Naive B cell (primary cell): ENCODE measurements at places on chromosomes 7 and 10.

- no peak for DNase-seq
Observed at GRCh38 chr7:22730921-22731654, 4.1 kb downstream of the IL6 start.

- no peak for DNase-seq
Observed at GRCh38 chr7:11104578-11104977, 130.9 kb downstream of the PHF14 start.

DNA sequence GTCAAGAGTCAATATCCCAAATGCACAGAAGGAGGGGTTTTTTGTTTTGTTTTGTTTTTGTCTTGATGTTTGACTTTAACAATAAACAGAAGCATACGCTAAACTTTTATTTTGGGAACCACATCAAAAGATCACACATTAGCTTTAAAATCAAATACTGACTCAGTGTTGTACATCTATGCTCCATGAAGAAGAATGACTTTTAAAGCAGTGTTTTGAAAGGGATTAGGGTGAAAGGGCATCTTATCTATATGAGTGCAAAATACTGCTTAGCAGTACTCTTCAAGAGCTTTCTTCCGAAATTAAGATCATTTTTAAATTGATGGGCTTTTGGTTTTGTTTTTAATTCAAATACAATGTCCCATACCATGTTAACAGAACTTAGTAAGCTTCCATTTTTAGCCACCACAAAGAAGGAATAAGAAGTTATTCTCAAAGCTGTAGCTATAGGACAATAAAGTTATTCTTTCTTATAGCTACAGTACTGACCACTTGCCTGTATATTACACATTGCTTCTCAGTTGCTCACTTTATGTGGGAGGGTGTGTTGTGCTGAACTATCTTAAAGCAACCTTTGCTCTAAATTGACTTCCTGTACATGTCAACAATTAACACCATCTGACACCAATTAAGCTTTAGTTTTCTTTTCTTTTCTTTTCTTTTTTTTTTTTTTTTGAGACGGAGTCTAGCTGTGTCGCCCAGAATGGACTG is 144.3 kb upstream of the KAT6B start:
- no peak for DNase-seq

GRCh38 chr10:122234416-122234815 is 36.7 kb upstream of the BTBD16 start:
- no peak for DNase-seq

DNA sequence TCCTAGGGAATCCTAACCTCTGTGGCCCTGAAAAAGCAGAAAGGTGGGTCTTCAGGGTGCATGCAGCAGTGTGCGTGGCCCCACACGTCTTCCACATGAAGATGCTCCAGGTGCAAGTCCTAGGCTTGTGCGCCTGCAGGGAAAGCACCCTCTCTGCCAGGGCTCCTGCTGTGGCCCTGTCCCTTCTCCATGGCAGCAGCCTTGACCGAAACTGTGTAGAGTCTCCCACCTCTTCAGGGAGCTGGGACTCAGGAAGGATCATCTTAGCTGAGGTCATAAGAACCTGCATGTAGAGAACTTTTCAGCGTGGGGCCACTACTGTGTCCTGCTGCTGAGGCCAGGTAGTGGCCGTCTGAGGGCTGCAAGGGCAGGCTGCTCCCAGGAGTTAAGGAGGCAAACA is 6.3 kb upstream of the CSGALNACT2 start:
- DNase-seq, result no peak

- no peak for DNase-seq
Observed at GRCh38 chr10:126421756-126422256, 33.5 kb upstream of the ADAM12 start.

DNA sequence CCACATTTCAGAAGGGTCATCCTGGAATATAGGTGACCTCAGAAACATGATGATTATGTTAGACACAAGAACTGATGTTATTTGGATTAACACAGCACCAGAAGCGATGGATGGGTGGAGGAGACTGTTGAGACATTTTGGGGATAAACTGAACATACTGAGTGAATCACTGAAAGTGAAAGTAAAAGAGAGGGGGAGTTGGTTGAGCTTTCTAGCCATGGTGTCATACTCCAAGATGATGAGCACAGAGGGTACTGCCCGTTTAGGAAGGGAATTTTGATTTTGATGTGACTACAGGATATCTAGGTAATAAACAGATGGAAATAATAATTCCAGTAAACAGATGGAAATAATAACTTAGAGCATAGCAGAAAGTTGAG is 248.0 kb upstream of the NPY start:
- no peak for DNase-seq

GRCh38 chr10:93413252-93413689 is 68.9 kb downstream of the MYOF start:
- no peak for DNase-seq

GRCh38 chr10:23391821-23392220 is 47.1 kb upstream of the OTUD1 start:
- no peak for DNase-seq

DNA sequence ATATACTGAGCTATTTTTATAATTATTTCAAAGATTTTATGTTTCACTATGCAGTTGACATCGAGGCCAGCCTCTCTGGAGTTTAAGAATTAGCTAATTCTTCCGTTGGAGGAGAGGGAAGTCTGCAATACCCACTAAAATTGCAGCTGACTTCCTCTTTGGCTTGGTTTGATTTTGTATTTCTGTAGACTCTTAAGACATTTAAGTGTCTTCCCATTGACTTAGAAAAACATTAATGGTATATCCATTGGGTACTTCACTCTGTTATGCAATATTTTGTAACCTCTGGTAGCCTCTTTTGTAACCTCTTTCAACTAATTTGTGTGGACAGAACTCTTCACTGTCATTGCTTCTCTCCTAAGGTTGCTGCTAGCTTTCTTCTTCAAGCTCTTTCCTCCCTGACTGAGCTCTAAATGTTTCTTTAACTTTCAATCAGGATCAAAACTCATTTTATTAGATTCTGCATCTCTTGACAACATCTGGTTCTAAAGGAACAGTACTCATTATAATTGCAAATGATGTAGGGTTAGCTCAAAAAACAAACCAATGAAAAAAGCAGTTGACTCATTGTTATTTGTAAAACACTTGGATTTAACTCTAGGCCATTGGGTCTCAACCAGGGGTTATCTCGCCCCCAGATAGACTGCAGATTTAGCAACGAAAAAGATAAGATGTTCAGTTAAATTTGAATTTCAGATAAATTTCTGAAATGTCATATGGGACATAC is 1.7 kb upstream of the ANKRD22 start:
- DNase-seq, result no peak

GRCh38 chr10:102701272-102701671 is 12.9 kb downstream of the ARL3 start:
- no peak for DNase-seq

GRCh38 chr10:72319416-72320254 is 35.1 kb downstream of the DNAJB12 start:
- peak; percentile 90 for DNase-seq

DNA sequence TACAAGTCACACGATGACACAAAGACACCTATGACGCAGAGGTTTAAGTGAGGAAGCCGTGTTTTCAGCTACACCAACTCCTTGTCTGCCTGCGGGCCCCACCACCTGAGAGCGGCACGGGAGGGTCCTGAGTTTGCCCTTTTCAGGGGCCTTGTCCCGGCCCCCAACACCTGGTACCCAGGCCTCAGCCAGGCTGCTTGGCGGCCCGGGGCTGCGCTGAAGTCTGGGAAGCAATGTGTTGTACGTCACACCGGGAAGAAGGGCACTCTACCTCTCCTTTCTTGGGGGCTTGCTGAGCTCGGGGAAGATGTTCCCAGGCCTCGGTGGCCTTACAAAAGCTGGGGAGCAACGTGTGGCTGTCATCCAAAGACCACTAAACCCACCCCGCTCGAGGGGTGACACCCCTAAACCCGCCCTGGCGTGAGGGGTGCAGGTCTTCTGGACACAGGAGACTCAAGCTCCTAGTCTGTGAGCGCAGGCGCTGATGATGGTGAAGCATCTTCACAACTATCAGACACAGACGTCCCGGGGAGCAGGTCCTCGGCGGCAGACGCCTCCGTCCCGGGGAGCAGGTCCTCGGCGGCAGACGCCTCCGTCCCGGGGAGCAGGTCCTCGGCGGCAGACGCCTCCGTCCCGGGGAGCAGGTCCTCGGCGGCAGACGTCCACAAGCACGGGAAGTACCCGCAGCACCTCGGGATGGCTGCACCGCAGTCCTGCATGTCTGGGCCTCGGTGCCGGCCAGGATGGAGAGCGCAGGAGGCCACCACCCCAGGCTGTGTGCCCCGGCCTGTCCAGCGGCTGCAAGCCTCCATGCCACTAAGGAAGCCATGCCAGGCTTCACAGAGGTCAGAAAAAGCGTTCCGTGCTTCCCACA is 15.4 kb downstream of the CFAP46 start:
- DNase-seq, result no peak

- DNase-seq, result no peak
Observed at GRCh38 chr10:101032637-101033224, 1.7 kb downstream of the SFXN3 start.

- no peak for DNase-seq
Observed at GRCh38 chr7:126487728-126488442, 764.9 kb downstream of the GRM8 start.

DNA sequence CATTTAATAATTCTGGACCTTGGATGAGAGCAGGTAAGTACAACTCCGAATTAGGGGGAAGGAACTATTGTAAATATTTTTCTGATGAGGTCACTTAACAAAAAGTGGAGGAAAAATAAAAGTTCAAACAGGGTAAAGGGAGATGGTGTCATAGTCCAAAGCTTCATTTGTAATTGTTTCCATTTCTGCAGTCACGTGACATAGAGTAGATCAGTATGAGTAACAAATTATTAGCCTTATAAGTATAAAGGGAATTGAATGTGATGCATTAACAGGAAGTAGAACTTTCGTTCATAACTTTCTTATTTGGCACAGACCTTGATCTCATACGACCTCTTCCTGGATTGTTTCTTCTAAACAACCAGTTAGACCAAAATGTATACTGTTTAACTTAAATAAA is 347.2 kb upstream of the TPK1 start:
- no peak for DNase-seq

- DNase-seq, result no peak
Observed at GRCh38 chr7:49791088-49791741, 17.8 kb downstream of the VWC2 start.

DNA sequence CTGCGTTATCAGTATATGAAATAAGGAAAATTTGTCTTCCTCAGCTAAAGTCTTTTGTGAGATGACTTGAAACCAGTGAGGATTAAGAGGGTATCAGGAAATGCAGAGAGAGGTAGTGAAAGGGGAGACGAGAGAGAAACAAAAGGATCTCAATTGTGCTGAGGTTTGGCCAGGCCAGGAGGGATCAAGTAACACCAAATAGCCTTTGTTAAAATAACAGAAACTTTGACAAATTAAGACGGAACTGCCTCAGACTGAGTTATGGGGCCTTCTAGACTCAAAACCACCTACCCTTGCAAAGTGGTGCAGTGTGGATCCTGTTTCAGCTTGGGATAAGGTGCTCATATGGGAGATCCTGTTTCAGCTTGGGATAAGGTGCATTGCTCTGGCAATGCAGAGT is 263.1 kb downstream of the CREB5 start:
- no peak for DNase-seq

DNA sequence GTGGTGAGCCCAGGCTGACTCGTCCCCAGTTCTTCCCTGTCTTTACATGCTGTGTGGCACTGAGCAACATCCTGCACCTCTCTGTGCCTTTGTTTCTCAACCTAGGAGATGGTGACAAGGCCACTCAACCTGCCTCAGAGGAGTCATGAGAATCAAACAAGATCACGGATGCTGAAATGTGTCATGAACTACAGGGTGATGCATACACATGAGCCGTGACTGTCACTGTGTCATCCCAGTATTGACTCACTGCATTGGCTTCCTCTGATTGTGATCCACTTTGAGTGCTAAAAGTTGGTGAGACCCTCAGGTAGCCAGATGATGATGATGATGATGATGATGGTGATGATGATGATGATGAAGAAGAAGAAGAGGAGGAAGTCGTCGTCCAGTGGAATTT is 11.5 kb downstream of the C10orf71 start:
- no peak for DNase-seq

DNA sequence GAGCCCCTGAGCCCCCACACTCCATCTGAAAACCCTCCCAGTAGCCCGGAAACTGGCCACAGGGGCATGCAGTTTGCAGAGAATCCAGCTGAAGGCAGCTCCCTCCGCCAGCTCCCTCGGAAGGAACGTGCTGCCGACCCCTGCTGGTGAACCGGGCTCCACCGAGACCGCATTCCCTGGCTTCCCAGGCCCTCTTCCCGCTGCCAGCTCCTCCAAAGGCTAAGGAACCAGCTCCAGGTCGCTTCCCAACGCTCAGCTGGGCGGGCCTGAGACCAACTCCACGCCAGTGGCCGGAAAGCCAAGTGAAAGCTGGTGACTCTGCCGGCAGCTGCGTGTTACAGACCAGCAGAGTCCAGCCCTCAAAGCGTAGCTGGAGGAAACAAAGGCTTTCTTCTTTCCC is 35.8 kb downstream of the GPER1 start:
- no peak for DNase-seq

GRCh38 chr10:74968667-74969061 is 142.3 kb downstream of the KAT6B start:
- no peak for DNase-seq

DNA sequence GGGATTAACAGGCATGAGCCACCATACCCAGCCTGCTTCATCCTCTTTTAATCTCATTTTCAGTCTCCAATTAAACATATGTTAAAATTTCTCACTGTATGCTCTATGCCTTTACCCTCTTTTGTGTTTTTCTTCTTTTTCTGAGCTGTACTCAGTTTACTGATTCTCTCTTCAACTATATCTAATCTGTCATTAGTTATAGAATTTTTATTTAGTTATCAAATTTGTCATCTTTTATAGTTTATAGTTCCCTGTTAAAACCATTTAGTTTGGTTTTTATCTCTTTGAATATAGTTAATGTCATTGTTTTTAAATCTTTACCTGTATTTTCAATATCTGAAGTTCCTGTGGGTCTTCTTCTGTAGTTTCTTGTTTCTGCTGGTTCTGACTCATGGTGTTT is 93.3 kb downstream of the KAT6B start:
- no peak for DNase-seq
